ENCODE measurements at places on chromosomes 5 and 9.

DNA sequence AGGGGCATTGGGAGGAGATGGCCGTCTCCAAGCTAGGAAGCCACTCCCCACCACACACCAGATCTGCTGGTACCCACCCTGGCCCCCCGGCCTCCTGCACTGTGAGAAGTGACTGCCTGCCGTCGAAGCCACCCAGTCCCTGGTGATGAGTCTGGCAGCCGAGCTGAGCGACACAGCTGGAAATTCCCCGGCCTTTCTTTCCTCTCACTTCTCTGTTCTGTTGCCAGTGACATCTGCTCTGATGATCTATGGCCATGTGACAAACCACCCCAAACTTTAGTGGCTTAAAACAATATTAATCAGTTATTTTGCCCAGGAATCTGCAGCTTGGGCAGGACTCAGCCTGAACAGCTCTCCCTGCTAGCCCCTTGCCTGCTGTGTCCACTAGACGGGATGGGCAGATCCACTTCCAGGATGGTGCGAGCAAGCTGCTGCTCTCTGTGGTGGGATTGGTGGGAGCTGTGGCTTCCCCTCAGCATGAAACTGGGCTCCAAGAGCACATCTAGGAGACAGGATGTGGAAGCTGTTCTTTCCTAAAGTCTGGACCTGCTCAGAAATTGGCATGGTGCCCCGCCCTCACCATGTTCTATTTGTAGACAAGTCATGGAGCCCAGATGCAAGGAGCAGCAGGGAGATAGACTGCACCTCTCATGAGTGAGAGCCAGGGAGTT is 211.2 kb downstream of the GADD45G start:
- peak; percentile 92 for DNase-seq

GRCh38 chr9:79731171-79731890 is 159.6 kb downstream of the TLE4 start:
- peak; percentile 10 for DNase-seq

GRCh38 chr5:16596581-16596940 is 20.2 kb downstream of the RETREG1 start:
- no peak for DNase-seq

- no peak for DNase-seq
Measured at GRCh38 chr9:106941916-106942315, 79.0 kb downstream of the ZNF462 start.

DNA sequence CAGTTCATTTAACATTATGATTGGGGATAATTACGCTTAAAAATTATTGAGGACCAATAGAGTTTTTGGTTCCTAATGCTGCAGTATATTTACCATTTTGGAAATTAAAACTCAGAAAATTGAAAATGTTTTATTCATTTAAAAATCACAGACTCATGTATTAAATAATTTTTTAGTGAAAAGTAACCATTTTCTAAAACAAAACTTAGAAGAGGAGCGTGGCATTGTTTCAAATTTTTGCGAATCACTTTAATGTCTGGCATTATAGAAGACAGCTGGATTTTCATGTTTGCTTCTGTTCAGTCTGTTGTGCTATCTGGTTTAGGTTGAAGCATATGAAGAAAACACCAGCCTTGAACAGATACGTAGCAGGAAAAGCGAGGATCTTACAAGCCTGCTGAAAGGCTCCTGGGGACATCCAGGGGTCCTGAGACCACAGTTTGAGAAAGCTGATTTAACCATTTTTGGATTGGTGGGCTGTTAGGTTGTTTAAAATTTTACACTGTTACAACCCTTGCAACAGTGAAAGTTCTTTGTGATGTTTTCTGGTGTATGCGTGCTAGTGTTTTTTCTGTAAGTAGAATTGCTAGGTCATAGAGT is 1.6 kb downstream of the ZFYVE16 start:
- DNase-seq: no peak

GRCh38 chr9:109868207-109868606 is 88.2 kb downstream of the PALM2AKAP2 start:
- DNase-seq: no peak

DNA sequence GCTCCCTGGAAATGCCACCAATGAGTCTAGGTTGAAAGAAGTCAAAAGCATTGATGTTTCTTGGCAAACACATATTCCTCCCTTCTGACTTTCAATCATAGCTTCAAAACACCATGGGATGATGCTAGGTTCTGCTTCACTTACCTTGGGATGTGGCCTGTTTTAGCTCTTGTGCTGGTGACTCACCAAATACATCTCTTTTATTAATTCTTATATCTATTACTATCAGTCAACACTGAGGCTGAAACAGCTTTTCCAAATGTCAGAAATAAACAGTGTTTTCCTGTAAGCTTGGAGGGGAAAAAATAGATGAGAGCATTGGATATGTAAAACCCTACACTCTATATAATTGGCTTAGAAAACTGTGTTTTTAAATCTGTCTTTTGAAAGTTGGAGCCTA is 245.4 kb upstream of the NREP start:
- DNase-seq: no peak

DNA sequence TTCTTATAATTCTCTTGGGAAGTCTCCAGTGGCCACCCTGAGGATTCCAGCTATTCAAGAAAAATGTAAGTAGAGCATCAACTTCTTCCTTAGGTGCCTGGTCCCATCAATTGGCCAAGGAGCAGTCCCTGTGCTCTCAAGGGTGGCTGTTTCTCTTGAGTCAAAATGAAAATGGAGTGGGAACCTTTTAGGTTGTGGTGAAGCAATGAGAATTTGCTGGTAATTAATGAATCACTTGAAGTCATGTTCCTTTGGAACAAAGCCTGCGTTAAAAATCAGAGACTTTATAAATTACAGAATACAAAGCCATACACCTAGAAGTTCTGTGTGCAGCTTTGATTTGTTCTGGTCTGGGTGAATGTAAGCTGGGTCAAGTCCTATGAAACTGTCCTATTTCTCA is 48.9 kb downstream of the IL31RA start:
- DNase-seq: no peak

DNA sequence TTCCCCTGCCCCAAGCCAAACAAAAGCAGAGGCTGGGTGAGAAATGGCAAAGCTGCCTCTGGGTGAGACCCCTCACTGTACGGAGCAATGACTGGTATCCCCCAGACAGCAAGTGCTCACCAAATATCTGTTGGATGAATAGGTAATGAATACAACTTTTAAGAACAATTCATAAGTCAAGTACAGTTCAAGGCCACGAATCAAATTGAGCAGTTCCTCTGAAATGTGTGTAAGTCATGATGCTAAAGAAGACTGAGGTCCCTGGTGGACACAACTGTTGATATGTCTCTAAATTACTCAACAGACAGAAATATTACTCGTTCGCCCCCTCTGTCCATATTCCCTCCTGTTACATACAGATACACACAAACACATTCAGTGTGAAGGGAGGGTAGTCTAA is 160.7 kb downstream of the GLIS3 start:
- no peak for DNase-seq

- DNase-seq: no peak
Measured at GRCh38 chr9:85054017-85054416, 384.5 kb downstream of the NTRK2 start.

- peak; percentile 29 for DNase-seq
Measured at GRCh38 chr5:127875235-127876021, 172.2 kb downstream of the CCDC192 start.

DNA sequence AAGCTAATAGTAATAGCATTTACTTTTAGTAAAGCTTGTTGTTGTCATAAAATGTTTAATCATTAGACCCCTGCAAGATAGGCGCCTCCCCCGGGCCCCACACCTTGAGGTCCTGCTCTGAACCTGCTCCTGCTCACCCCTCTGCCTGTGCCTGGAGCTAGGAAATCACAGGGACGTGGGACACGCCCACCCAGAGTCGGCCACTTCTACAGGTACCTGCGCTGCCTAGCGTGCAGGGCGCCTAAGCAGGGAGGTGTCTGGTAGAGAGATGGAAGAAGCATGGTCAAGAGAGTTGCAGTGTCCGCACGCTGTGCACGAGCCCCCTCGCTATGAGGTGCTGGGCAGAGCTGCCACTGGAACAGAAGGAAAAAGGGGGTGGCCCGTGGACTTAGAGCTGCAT is 52.6 kb downstream of the HINT1 start:
- DNase-seq: no peak

- DNase-seq: no peak
Measured at GRCh38 chr5:74386571-74387334, 253.8 kb downstream of the ENC1 start.

DNA sequence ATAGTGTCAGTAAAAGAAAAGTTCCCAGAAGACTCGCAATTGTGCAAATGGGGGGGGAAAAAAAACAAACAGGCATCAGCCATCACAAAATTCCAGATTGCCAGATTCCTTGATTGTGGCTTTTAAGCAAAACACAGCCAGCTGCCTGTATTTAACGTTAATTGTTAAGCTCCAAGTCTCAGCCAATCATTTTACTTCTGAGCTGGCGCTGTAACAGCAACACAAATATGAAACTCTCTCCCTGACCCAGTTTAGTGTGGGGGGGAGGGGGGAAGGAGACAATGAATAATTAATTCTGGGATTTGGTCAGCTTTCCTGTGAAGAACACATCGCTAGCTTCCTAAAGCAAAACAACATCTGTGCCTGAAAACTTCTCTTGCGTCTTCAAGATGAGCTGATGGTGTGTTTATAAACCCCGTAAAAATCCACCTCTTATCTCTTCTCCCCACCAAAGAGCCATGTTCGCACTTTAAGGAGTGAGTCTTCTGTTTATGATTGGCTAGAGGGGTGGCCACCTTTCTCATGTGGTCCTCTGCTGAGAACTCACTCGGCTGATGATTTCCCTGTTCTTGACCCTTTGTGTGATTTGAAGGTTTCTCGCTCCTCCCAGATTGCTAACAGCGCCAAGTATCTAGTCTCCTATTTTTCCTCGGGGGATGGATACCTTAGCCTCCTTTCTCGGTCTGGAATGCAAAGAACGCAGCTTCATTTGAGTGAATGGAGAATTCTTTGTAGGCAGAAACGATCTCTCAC is 160.2 kb upstream of the DAPK1 start:
- no peak for DNase-seq

DNA sequence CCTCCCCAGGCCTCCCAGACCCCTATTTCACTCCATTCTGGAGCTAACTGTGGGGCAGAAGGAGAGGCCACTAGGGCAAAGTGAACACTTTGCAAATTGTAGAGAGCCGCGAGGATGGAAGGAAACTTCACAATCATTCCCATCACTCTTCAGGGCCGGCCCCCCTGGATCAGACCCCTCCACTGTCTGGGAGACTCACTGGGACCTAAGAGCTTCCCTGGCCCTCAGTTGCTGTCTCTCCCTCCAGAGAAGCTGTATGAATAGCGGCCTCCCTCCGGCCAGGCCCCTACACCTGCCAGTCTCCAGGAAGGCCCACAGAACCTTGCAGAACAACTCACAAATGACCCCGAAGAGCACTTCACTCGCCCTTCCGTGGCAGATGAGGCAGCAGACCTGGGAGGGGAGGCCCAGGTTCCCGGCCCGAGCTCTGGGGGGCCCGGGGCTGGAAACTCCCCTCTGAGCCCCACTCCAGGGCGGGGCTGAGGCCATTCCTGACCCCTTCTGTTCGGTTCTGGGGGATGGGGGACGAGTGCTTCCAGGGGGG is 141.9 kb upstream of the IER5L start:
- DNase-seq: no peak

DNA sequence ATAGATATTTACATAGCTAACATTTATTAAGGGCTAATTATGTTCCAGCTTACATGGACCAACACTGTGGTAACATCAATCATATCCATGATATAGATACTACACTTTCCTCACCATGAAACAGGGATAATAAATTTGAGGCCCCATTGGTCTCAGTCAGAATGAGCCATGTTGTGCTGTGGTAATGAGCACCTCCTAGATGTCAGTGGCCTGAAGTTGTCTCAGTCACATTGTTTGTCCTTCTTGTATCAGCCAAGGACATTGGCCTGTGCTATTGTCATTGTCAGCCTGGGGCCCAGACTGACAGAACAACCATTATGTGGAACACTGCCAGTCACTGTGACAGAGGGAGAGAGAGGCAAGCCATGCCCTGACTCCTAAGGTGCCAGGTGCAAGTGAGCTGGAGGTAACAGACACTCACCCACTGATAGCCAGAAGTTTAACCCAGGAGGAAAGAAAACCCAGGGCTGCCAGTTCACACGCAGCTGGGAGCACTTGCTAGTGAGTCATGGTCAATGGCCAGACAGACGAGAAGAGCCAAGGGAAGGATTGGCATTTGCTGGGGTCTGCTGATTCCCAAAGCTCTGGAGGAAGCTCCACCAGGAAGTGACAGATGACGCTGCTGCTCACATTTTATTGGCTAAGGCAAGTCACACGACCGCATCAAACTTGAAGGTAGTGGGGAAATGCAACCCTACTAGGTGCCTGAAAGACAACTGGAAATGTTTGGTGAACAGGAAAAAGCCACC is 224.2 kb downstream of the MELK start:
- no peak for DNase-seq

- no peak for DNase-seq
Measured at GRCh38 chr9:94734054-94734754, 7.7 kb downstream of the AOPEP start.

DNA sequence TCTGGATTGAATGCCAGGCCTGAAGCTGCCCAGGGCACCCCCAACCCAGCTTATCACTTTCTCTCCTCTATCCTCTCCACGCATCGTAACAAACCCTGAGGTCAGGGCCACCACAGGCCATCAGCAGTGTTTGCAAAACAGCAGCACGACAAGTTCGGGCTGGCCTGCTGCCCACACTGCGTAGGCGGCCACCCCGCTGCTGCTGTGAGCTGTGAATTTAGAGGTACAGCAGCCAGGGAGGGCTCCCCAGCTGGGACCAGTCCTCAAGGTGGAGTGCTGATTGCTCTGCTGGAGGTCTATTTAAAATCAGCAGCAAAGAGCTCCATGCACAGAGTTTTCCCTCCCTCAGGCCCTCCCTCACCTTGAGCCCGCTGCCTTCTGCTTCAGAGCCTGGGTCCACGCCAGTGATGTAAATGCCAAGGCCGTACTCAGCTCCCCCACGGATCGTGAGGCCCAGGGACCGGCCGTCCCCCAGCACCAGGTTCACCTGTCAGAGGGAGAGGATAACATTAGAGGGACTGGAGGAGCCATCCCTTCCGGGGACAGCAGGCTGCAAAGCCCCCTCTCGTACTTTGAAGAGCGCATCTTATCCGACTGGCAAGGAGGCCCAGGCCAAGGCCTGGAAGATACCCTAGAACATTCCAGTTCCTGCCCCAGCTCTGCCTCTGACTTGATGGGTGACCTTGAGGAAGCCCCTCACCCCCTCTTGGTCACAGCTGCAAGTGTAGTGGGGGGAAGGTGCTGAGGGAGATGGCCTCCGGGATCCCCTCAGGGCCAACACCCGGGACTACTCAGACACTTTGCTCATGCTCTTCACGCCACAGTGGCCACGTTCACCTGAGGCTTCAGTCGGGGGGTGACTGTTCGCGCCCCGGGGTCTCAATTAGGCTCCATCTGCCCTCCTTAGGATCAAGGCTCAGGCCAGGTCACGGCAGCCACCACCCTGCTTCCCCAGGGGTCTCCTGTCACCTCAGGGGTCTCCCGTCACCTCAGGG is 39.1 kb downstream of the WHRN start:
- DNase-seq: no peak

Measured in B cell (primary cell).